Kidney glomerular epithelial cell (primary cell): ENCODE measurements at places on chromosomes 2 and 18.

GRCh38 chr2:120446236-120447126 is 100.5 kb downstream of the INHBB start:
- DNase-seq = no peak

DNA sequence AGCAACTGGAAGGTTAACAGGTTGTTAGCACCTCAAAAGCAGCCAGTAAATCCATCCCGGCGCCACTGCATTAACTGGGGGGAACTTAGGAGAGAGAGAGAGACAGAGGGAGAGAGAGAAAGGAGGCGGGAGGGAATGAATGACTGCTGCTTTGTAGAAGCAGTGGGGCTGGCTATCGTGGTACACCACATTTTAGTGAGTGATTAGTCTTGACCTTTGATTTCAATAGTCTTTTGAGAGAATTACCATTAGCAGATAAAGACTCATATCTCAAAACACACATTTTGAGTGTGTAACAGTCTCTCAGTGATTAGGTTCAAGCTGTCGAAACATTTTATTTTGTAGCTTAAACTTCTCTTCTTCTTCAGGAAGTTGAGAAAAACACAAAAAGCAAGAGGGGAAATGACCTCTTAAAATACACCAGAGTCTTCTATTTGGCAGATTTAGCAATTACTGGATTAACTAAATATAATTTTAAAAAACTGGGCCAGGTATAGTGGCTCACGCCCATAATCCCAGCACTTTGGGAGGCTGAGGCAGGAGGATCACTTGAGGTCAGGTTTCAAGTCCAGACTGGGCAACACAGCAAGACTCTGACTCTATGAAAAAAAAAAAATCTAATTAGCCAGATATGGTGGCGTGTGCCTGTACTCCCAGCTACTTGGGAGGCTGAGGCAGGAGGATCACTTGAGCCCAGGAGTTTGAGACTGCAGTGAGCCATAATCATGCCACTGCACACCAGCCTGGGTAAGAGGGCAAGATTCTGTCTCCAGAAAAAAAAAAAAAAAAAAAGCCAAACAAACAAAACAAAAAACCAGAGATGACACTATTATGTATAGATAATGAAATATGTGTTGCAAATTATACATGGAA is 22.0 kb upstream of the PNO1 start:
- no peak for DNase-seq

GRCh38 chr2:189579585-189580186 is 900 bp downstream of the SLC40A1 start:
- DNase-seq = peak; percentile 34

DNA sequence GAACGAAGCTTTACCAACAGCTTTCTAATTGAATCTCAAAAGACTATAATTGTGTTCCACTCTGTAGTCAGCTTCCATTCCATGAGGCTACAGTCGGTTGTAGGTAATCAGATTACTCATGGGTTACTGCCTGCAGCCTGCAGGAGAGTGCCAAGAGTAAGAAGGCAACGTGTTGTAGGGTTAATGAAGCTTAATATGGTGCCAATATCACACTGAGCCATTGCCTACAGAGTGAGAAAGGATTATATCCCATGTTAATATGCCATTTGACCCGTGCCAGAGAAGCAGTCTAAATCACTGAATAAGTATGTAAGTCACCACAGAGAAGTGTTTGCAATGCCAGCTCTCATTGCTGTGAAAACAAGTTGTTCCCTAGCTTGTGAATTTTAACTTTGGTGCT is 734.5 kb upstream of the ACVR2A start:
- peak; percentile 47 for DNase-seq

DNA sequence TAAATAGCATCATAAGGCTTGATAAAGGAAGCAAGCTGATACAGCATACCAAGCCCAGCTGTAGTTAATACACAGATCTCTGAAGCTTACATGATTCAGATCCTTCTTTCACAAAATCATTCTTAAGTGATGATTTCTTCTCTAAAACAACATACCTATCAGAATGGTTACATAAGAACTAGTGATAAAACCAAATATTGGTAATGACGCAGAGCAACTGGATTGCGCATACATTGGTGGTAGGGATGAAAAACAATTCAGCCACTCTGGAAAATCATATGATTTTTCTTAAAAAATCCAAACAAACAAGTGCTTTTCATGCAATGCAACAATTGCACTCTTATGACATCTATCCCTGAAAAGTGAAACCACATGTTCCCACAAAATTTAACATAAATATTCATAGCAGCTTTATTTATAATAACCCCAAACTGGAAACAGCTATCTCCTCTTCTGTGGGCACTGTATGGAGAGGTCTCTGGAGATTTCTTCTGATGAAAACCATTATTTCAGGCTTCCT is 153.6 kb upstream of the DSEL start:
- no peak for DNase-seq

- no peak for DNase-seq
Measured at GRCh38 chr2:195057001-195057400, 600.0 kb upstream of the SLC39A10 start.

DNA sequence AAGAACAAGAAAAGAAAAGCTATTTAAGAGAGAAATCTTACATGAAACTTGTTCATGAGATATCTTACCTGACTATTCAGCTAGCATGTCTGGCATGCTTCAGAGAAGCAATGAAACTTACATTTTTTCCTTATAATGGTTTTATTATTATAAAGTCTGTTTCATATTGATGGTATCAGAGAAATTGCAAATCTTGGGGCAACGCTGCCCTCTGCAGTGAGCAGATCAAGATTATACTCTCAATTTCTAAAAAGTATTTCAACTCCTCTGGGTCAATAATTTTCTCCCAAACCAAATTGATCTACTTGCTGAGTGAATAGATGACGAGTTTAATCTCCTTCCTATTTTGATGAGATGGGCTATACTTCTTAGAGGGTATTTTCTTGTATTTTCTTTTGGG is 235.6 kb downstream of the NUP35 start:
- peak; percentile 4 for DNase-seq

GRCh38 chr2:85753525-85754312 is at the start of gene ATOH8:
Gene ATOH8 (plus strand): TSS chr2:85753991. CDS start chr2:85754190, 199 bp downstream.
- DNase-seq = peak; percentile 30

GRCh38 chr2:64651590-64651989 is 2.1 kb downstream of the SERTAD2 start:
- no peak for DNase-seq

- DNase-seq = no peak
Measured at GRCh38 chr18:72542984-72543356, 1.2 kb downstream of the CBLN2 start.

GRCh38 chr18:49613641-49614151 is 51.8 kb downstream of the LIPG start:
- peak; percentile 71 for DNase-seq

GRCh38 chr2:22998359-22998758 is 386.6 kb upstream of the KLHL29 start:
- DNase-seq = no peak

GRCh38 chr2:70367722-70368323 is 66.0 kb upstream of the FAM136A start:
- DNase-seq = no peak

DNA sequence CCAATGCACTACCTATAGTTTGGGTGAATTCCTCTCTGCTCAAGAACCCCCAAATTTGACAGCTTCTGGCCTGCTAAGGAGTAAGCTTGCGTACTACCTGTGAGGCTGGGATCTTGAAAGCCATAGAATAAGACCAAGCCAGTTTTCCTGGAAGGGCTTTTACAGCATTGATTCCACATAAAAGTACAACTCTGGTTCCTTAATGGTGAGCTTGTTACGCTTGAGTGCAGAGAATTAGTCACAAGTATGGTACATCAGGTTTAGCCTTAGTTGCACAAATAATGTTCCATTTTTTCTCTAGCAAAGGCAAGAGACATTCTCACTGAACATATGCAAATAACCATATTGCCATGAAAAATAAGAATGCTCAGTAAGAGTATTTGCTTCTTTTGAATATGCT is 39.1 kb upstream of the STK39 start:
- DNase-seq = no peak

DNA sequence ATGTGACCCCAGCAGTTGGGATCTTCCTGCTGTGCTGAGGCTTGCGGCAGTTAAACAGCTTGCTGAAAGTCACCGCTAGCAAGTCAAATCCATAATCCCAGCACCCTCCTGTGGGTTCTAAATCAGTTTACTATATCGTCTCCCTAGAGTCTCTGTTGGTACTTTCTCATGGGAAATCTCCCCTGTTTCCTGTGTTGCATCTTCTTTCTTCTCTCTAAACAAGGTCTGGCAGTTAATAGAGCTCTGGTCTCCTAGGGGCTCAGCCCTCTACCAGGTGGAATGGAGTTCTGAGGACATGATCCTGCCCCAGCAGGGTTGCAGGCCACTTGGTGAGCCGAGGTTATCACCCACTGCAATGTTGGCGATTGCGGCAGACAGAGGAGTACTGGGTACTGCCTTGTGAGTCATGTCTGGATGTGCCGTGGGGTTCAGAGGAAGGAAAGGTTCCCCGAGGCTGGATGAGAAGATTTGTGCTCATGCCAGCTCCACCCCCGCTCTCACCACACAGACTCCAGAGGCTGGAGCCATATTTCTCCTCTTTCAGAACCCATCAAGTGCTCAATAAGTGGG is 59.4 kb upstream of the SIX2 start:
- no peak for DNase-seq

GRCh38 chr2:233051241-233052149 is 8.6 kb upstream of the INPP5D start:
- DNase-seq = no peak
